ENCODE measurements at places on chromosomes 5 and 9. TPM values are rescaled to one million over a fixed set of nuclear protein-coding genes. Genes with fewer than 3 reads are reported as not detected.

- no peak for DNase-seq
Observed at GRCh38 chr9:86300701-86301100, 18.4 kb upstream of the ISCA1 start.

BTNL8 gene
- 0.76 TPM for polyA plus RNA-seq

SMIM33 gene
- not detected for polyA plus RNA-seq

GRCh38 chr5:139756971-139757370 is 38.6 kb upstream of the PSD2 start:
- DNase-seq = peak; percentile 31

- no peak for DNase-seq
Observed at GRCh38 chr9:5628183-5628529, 751 bp upstream of the RIC1 start.

DNA sequence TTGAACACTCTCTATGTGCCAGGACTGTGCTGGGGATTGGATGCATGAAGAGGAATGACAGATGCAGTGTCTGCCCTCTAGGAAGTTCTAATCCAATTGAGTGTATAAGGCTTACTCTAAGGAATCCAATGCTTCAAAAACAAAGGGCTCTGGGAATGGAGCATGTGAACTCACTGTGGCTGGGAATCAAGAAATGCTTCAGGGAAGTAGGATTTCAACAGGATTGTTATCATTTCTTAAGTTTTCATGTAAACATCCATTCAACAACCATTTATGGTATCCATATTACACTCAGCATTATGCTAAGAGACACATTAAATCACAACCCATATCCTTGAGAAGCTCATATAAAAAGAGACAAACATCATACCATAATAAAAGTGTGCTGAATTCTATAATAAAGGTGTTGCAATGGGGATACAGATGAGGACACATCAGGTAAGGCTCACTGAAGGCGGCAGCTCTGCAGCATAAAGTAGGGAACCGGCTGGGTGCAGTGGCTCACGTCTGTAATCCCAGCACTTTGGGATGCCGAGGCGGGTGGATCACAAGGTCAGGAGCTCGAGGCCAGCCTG is 11.3 kb downstream of the SIL1 start:
- DNase-seq = no peak

CCDC192 gene
- polyA plus RNA-seq = 1.4 TPM

- no peak for DNase-seq
Observed at GRCh38 chr5:39561421-39561820, 136.6 kb upstream of the DAB2 start.

UBE2QL1 gene
- polyA plus RNA-seq = 0.29 TPM

- no peak for DNase-seq
Observed at GRCh38 chr5:61280205-61280604, 51.9 kb upstream of the ZSWIM6 start.

DNA sequence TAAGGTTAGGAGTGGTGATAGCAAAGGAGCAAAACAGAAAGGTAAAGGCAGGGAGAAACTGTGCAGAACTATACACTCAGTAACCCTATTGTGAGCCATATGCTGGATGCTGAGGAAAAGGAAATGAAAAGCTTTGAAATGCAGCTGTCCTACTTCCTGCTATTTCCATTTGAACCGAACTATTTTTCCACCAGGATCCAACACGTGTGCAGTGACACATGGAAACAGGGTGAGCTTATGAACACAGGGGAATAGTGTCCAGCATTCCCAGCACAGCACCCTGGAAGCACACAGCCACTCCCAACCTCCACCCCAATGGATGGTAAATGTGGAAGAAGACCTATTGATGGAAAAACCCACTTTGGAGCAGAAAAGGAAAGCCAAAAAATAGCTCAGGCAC is 69.0 kb upstream of the SLC12A2 start:
- DNase-seq = no peak

CCNO gene
- polyA plus RNA-seq = 3.3 TPM

IL3 gene
- not detected for polyA plus RNA-seq

GRCh38 chr5:125896368-125896767 is 526.8 kb upstream of the GRAMD2B start:
- no peak for DNase-seq

- DNase-seq = no peak
Observed at GRCh38 chr9:1916095-1916494, 99.1 kb upstream of the SMARCA2 start.

UBE2R2 gene
- 54.2 TPM for polyA plus RNA-seq

GRCh38 chr5:36685631-36686288 is 79.4 kb downstream of the SLC1A3 start:
- no peak for DNase-seq

RNF180 gene
- polyA plus RNA-seq = 12.1 TPM

DNA sequence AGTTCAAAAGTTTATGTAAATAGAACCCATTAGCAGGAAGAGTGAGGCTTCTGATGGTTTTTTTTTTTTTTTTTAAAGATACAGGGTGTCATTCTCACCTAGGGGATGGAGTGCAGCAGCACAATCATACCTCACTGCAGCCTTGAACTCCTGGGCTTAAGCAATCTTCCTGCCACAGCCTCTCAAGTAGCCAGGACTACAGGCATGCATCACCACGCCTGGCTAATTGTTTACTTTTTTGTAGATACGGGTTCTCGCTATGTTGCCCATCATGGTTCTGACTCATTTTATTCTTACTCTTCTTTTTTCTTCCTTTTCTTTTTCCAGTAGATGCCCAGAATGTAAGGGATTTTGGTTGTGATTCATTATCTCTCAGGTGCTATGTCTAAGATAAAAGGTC is 201.1 kb downstream of the NNT start:
- no peak for DNase-seq

DNA sequence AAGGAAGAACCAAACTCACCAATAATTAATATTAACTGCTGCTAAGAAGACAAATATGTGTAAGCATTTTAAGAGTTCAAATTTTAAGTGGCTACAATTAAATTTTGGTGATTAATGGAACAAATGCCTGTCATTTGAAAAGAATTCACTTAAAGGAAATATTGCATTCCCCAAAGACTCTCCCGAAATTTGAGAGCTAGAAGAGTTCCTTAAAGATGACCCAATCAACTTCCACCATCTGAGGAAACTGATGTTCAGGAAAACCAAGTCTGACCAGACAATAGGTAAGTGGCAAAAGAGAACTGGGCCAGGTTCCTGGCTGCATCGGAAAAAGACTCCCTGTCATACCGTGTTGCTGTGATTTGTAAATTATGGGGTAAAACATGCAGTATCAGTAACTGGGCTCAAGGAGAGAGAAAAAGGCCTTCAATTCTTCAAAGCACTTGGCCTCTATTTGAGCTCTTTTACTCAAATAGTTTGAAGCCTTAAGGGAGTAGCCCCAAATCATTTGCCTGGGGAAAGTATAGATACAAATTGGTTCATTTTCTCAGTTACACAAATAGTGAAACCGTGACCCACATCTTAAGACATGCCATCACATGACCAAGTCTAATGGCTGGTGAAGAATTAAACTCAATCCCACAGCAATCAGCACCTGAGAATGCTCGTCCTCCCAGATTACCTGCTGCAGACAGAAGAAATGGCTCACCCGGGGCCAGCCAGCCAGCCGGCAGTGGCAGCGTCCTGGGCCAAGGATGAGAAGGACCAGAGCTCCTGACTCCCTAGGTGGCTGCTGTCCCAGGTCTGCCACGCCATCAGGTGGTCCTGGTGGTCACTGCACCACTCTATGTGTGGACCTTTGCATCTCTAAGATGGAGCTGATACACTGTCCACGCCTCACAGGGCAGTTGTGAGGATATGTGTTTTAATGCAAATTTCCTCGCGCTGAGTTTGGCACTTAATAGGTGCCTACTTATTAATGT is 162.9 kb downstream of the TTLL11 start:
- DNase-seq = no peak

DNA sequence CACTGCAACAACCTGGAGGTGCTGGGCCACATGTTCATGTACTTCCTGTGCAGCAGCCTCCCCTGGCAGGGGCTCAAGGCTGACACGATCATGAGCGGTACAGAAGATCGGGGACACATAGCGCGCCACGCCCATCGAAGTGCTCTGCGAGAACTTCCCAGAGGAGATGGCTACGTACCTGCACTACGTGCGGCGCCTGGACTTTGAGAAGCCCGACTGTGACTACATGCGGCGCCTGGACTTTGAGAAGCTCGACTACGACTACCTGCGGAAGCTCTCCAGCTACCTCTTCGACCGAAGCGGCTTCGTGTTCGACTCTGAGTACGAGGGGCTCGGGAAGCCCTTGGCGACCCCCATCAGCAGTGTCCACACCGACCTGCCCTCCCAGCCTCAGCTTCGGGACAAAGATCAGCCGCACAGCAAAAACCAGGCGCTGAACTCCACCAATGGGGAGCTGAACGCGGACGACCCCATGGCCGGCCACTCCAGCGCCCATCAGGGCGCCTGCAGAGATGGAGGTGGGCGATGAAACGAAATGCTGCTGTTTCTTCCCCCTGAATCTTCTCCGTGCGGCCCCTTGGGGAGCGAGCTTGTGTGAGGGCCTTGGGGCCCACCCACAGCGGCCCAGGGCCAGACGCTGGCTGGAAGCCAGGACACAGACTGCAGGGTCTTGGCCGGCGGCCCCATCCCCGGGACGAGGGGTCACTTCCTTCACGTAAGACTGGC is 56.5 kb downstream of the JAK2 start:
- DNase-seq = no peak

GRCh38 chr5:134533115-134533815 is 7.8 kb downstream of the JADE2 start:
- DNase-seq = no peak

DNA sequence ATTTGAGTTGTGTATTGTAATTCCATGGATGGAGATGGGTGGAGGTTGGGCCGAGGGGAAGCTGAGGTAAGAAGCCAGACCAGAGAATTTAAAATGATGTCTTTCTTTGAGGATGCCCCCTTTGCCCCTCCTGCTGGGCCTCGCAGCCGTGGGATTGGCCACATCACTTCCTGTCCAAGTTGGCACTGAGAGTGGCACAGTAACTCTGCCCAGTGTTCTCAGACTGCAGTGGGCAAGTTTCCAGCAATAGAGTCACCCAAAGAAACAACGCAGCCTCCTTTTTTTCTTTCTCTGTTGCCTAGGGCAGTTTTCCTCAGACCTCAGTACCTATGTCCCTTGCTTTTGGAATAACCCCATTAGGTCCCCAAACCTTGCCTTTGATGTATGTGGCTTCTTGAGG is 306.6 kb upstream of the DMRT1 start:
- no peak for DNase-seq

GRCh38 chr5:93579692-93580062 is 1.3 kb downstream of the NR2F1-AS1 start:
- peak; percentile 77 for DNase-seq
